ENCODE measurements at places on chromosomes 13 and 19.

GRCh38 chr19:8806661-8807060 is 25.4 kb downstream of the ZNF558 start:
- DNase-seq: no peak

GRCh38 chr13:80276371-80277289 is 64.3 kb downstream of the SPRY2 start:
- DNase-seq: no peak

DNA sequence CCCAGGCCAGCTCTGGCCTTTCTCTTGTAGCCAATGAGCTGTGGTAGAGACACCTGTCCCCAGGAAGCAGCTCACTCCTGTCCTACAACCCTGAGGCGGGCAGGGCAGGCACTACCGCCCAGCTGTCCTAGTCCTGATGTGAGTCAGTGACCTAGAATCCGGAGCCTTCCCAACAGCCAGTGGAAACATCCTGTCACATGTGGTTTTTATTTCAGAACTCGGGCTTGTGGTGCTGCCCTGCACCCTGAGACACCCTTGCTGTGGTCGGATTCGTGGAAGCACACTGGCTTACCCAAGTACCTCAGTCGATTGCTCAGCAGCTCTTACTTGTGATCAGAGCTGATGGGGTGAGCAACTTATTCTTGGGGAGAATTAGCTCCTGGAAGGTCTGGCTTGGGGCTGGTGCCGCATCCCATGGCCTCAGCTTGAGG is 83.6 kb upstream of the ARHGEF7 start:
- peak; percentile 53 for DNase-seq

- DNase-seq: no peak
Observed at GRCh38 chr13:27973961-27974662, 5.0 kb upstream of the CDX2 start.

DNA sequence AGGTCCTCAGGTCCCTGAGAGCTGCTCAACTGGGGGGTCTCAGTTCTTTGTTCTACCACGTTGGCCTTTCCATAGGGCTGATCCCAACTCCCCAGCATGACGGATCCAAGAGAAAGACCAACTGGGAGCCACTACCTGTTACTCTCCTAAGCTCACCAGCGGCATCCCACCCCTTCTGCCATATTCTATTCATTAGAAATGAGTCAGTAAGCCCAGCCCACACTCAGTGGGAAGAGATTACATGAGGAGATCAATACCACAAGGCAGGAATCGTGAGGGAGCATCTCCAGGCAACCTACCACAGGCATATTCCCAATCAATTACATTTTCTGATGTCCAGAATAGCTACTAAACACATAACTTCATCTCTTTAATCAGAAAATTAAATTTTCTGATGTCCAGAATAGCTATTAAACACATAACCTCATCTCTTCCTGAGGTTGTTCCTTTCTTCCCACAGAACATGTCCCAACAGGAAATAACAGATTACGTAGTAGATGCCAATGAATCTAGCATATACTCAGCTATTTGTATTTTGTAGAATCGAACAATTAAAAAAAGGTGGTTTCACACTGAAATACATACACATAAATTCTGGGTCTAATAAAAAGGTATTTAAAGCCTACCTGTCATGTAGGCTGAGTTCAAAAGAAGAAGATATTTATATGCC is 708.1 kb upstream of the ARGLU1 start:
- DNase-seq: no peak

GRCh38 chr19:33505823-33506222 is 15.8 kb downstream of the PEPD start:
- DNase-seq: no peak

DNA sequence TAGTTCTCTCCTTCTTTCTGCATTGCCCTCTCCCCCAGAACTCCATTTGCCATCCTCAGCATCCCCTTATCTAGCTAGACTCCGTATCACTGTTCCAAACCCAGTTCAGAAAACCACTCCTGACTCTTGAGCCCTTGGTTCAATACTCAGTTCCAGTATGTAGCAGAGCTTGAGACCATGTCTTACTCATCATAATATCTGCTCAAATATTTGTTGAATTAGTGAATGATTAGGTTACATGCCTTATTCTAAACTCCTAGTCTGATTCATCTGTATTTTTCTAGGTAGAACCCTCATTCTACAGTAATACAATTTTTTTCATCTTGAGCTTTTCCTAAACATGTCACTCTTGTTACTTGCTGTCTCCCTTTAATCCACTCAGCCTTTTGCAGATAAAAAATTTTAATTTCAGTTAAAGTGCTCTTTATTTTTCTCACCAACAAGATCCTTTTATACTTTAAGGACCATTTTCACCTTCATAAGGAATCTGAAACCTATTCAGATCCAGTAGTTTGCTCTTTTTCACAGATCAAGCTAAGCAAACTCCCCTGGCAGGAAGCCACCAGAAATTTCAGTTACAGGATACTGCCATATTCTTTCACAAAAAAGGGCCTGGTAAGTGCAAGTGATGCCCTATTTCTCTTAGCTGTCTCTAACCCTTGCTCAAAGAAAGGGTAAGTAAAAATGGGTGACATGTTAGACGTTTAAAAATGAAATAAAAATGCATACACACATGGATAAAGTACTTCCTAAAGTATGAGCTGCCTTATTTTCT is 23.1 kb upstream of the INTS6 start:
- DNase-seq: no peak

DNA sequence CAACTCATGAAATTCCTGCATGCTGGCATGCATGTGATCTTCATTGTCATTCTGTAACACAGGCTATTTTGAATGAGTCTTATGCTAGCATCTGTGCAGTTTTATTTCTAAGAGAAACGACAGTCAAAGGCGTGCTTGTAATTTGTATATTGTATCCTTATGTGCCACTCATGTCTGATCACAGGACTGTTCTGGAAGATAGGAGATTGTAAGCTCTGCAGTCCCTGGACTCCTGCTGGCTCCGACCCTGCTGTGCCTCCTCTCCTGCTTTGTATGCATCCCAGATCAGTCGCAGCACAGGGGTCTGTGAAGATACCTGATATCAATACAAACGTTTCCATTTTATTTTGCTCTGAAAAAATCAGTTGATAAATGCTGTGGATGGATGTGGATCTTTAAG is 653.1 kb downstream of the LIG4 start:
- DNase-seq: no peak

DNA sequence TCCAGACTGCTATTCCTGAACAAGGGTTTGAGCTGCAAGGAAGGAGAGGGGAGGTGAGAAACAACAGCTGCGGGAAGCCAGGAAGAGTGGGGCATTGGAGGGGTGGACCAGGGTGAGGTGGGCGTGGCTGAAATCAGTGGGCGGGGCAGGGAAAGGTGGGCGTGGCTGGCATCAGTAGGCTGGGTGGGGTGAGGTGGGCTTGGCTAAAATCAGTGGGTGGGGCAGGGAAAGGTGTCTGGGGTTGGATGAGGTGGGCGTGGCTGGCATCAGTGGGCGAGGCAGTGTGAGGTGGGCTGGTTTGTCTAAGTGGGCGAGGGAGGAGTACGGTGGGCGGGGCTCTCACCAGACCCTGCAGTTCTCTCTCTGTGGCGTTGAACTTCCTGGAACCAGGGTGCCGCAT is 87.6 kb downstream of the MUC16 start:
- no peak for DNase-seq

GRCh38 chr13:102295316-102296048 is 106.4 kb downstream of the FGF14 start:
- no peak for DNase-seq

DNA sequence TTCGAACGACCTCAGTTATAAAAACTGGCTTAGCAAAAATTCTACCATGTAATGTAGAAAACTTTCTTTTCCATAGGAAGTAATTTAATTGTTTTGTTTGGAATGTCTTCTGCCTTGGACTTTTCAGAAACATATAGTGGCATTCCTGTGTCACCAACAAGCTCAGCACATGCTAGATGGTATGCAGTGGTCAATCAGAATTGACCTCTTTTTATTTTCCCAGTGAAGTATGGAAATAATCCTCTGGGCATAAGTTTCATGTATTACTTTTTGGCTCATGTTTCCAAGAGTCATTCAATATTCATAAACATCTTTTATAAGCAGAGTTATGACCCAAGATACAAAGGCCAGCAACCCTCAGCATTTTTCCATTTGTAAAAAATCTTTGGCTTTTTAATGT is 33.6 kb downstream of the NALCN start:
- DNase-seq: no peak

- DNase-seq: no peak
Observed at GRCh38 chr13:94764576-94765321, 52.4 kb upstream of the SOX21 start.

- no peak for DNase-seq
Observed at GRCh38 chr13:111865046-111865445, 201.9 kb upstream of the SOX1 start.

DNA sequence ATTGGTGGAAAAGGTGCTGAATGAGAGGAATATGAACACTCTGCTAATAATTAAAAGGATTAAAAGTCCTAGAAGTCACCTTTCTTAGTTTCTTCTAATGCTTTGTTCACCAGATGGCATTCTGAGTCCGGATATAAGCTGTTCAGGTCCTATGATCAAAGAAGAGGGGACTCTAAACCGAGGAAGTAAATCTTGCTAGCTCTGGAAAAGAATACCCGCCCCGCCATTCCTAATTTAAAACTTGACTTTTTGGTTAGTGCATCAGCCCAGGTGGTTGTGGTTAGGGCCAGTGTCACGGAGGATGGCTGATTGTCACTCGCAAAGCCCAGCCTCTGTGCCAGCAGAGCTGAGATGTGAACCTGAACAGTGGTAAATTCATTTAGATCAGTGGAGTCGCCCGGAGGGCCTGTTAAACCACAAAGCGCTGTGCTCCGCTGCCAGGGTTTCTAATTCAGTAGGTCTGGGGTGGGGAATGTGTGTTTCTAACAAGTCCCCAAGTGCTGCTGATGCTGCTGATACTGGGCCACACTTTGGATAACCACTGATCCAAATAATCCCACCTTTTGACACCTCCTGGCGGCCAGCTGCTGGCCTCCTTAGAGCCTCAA is 425.4 kb downstream of the DCT start:
- DNase-seq: no peak

DNA sequence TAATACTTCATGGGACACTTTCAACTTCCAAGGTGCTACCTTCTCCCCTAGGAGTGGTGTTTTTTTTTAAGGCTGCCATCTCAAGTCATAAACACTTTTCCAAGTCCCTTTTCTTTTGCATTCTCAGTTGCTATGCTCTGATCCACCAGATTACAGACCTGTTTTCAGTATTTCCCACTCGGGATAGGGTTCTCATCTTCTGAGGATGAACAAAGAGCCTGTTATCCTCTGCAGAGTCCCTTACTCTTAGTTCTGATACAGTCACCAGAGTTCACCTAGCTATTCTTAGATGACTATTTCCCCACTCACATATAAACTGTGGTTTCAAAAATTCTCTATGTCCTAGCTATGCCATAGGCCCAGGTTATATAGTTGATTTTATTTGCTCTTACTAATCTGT is 15.9 kb downstream of the ZDHHC20 start:
- no peak for DNase-seq

- no peak for DNase-seq
Observed at GRCh38 chr19:42255766-42256745, 1.1 kb upstream of the ERF start.

DNA sequence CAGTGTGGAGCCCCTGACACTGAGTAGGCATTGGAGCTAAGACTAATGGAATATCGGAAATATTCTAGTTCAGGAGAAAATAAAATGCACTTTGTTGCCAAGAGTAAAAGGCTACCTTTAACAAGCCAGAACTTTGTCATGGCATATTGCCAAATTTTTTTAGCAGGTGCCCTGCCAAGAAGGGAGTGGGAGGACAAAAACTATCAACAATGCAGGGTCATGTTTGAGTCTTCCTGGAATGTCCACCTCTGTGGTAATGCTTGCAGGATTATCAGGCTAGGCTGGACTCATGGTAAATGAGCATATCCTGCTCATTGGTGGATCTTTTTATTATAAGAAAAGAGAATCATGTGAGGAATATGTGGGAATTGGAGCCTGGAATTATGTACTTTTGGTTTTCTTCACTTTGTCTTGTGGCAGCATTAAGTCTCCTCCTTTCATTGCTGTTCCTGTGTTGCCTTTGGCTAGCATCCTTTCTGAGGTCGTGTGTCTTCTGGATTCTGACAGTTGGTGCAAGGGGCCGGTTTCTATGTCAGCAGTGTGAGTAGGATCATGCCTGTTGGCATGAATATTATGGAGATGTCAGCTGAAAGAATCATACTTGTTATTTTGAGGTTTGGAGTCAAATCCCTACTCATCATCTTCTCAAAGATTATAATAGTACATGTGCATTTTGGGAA is 122.9 kb upstream of the SPRY2 start:
- DNase-seq: no peak

DNA sequence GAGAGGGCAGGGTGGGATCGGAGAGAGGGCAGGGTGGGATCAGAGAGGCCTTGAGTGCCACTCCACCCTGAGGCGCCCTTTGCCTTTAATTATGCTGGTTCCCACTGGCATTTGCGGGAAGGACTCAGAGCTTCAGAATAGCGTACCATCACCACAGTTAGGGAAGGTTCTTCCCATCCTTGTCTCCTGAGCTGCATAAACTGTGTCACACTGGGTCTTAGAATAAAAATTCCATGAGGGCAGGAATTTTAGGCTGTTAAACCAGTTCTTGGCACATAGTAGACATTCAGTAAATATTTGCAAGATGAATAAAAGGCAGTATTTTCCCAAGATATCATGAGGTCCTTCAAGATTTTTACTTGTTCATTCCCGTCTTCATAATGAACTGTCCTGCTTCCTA is 24.4 kb downstream of the PPP2R1A start:
- no peak for DNase-seq

GRCh38 chr19:3129112-3129511 is 6.7 kb upstream of the GNA15 start:
- no peak for DNase-seq

DNA sequence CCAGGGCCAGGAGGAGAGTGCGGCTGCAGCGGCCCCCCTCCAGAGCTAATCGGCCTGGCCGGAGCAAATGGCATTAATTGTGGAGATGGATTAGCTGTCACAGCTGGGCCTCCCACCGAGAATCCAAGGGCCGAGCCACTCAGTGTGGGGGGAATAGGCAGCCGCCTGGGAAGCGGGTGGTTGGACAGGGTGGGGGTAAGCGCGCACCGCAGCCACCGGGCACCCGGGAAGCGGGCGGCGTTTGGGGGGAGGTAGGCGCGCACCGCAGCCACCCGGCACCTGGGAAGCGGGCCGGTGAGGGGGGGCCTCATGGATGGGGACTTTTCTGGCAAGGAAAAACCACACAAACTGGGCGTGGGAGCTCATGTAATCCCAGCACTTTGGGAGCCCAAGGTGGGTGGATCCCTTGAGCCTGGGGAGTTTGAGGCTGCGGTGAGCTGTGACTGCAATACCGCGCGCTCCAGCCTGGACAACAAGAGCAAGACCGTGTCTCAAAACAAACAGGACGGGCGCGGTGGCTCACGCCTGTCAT is 9.7 kb downstream of the R3HDM4 start:
- DNase-seq: no peak

- DNase-seq: no peak
Observed at GRCh38 chr19:32719611-32720059, at the start of gene TDRD12. TDRD12 (plus strand) TSS chr19:32719767; CDS start chr19:32720073, 306 bp downstream.

DNA sequence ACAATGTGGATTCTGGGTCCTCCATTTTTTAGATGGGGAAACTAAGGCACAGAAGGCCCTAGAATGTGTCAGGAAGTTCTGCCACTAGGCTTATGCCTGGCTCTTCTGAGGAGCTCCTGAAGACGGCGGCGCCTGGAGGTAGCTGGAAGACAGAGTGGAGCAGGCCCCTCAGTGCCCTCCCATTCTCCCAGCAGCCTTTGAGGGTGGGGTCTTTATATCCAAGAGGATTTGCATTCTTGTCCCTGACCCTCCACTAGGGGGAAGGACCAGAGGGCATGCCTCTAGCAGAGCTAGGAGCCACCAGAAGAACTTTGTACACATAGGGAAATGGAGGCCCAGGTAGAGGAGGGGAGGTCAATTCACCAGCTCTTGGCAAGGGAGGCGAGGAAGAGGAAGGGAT is 9.4 kb downstream of the CELF5 start:
- DNase-seq: no peak

GRCh38 chr13:113962975-113963374 is 10.9 kb downstream of the C13orf46 start:
- DNase-seq: no peak
